HEK293T (cell line): ENCODE measurements at places on chromosomes 16 and 17.

- DNase-seq = no peak
These were observed 174.9 kb downstream of the ZFHX3 start for GRCh38 chr16:72873044-72873443.

DNA sequence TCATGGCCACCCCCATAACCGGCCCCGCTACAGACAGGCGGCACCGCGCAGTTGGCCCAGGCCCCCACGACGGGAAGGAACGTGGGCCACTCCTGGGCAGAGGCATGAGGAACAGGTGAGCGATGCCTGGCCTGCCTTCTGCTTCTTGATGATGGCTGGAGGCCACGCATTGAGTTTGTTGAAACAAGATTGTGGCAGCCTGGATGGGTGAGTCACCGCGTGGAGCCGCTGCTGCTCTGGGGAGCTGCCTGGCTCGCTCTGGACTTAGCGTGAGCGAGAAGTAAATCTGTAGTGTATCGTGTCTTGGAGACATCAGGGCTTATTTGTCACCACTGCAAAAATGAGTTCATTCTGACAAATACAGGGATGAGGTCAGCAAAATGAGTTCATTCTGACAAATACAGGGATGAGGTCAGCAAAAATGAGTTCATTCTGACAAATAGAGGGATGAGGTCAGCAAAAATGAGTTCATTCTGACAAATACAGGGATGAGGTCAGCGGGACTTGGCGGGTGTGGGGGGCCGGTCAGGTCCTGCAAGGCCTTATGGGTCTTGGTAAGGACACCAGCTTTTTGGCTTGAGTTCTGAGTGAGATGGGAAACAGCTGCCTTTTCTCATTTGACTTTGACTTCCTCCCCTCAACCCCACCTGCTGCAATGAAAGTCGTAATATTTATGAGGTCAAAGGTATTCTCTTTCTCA lies 93.0 kb downstream of the SEC14L1 start:
- no peak for DNase-seq

GRCh38 chr17:35934760-35935159 lies 4.2 kb upstream of the RDM1 start:
- DNase-seq = no peak

GRCh38 chr16:57544124-57544653 lies 1.7 kb downstream of the ADGRG5 start:
- peak; percentile 1 for DNase-seq

DNA sequence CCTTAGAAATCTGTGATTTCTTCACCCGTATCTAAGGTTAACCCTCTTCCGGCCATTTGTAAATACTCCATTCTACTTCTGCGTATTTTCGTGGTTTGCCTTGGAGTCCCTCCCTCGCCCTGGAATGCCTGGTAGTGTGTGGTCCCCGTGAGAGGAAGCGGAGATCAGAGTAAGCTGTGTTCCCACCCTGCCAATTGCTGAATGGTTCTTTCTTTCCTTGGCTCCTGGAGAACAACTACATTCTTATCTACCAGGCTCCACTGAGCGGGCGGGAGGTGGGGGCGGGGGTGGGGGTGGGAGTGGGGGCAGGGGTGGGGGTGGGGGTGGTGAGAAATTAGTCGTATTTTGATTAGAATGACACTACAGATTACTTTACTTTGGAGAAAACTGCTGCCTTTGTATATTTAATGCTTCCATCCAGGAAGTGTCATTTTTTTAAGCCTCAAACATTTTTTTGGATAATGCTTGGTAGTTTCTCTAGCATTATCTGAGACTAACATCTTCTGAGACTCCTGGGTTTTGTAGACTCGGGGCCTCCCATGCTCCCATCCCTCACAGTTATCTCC lies 20.9 kb upstream of the FASN start:
- DNase-seq = no peak

DNA sequence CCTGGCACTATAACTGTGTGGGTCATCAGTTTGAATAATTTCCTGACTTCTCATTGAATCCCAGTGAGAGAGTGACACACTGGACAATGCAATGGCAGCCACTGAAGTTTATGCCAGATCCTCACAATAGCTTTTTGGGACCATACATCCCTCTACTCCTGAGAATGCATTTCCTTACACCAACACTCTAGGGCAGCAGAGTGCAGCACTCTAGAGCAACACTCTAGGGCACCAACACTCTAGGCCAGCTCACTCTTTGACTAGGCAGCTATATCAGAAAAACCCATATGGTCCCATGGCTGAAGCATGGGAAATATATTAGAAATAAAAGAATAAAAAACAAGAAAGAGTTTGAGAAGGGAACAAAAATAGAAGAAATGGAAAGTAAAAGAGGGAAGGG lies 309.2 kb downstream of the MAP2K6 start:
- DNase-seq = no peak

DNA sequence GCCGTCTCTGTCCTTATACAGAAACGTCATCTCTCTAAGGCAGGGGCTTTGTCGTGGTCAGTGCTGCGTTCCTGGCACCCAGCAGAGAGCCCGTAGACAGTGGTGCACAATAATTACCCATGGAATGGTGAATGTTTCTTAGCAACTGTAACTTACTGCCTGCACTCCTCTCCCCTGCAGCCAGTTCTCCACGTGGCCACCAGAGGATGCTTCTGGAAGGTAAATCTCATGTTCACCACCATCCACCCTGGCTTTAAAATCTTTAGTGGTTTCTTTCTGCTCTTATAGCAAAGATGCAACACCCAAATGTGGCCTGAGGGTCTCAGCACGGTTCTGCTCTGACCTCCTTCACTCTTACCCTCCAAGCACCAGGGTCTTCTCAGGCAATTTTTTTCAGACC lies 150.8 kb downstream of the GRIN2A start:
- no peak for DNase-seq

DNA sequence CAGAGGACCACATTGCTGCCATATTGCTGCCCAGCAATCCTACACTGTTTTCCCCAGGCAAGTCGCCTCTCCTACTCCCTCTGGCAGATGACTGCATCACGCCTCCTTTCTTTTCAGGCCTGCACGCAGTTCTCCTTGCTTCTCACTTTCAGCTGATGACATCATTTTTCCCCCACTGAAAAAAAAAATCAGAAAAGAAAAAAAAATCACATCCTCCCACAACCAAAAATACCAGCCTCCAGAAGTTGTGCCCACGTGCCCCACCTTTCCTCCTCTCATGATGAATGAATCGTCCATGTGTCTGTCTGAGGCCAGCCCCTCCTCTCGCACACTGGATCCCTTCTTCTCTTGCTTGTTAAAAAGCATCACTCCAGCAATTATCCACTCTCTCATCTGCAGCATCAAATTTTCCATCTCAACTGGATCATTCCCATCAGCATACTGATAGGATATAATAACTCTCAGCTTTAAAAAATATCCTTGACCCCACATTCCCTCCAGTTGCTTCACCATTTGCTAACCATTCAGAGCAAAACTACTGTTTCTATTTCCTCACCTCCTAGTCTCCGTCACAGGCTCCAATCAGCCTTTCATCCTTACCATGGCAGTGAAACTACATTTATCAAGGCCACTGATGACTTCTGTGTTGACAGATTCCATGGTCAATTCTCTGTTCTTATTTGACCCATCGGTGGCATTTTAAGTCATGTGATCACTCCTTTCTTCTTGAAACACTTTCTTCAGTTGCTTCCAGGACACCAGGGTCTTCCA lies 30.1 kb upstream of the DYNLL2 start:
- DNase-seq = no peak

- DNase-seq = no peak
These were observed 7.2 kb upstream of the CCL8 start for GRCh38 chr17:34312080-34312479.

DNA sequence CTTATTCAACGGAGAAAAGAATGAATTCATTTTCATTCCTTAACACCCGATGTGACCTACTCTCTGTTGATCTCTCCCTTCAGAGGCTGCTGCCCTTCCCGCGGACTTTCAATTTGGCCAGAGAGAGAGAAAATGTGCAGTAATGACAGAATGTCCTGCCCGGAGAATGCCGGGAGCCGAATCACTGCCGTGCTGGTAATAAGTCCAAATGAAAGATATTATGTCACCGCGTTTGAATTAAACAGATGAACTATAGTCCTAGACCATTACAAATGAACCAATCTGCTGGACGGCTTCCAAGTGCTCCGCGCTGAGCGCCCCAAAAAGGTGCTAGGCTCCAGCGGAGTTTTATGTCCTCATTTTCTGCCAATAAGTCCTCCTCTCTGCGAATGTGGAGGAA lies 14.7 kb upstream of the C16orf82 start:
- no peak for DNase-seq

- DNase-seq = no peak
These were observed 49.9 kb upstream of the ELAC2 start for GRCh38 chr17:13067629-13068303.

DNA sequence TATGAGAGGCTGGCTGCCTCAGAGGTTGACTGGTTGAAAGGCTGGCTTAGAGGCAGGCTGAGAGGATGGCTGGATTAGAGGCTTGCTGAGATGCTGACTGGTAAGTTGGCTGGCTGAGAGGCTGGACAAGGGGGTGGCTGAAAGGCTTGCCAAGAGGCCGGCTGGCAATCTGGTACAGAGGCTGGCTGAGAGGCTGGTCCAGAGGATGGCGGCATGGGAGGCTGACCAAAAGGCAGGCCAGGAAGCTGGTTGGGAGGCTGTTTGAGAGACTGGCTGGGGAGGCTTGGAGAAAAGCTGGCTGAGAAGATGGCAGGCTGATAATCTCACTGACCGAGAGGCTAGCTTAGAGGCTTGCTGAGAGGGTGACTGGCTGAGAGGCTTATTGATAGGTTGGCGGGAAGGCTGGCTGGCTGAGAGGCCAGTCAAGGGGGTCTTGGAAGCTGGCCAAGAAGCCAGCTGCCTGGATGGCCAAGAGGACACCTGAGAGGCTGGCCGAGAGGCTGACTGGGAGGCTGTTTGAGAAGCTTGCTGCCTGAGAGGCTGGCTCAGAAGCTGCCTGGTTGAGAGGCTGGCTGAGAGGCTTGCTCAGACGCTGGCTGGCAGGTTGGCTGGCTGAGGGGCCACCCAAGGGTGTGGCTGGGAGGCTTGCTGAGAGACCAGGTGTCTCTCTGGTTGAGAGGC lies 34.2 kb upstream of the ACSM2B start:
- no peak for DNase-seq

GRCh38 chr16:86389566-86390328 lies 120.6 kb upstream of the FOXF1 start:
- no peak for DNase-seq

DNA sequence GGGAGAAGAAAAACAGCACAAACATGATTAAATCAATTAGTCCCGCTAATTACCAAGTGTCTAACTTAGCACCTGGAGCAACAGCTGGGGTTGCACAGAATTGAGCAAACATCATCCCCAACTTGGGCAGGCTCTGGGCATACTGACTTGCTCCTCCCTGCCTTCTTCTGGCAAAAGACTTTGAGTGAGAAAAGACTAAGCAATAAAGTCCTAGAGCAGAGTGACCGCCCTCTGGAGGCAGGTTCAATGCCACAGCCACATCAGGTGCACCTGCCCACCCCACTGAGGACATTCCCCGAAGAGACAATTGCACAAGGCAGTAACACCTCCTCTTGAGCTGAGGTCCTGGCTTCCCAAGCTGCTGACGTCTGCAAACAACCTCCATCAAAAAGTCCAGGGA lies 358.3 kb downstream of the SOX9 start:
- DNase-seq = peak; percentile 28

DNA sequence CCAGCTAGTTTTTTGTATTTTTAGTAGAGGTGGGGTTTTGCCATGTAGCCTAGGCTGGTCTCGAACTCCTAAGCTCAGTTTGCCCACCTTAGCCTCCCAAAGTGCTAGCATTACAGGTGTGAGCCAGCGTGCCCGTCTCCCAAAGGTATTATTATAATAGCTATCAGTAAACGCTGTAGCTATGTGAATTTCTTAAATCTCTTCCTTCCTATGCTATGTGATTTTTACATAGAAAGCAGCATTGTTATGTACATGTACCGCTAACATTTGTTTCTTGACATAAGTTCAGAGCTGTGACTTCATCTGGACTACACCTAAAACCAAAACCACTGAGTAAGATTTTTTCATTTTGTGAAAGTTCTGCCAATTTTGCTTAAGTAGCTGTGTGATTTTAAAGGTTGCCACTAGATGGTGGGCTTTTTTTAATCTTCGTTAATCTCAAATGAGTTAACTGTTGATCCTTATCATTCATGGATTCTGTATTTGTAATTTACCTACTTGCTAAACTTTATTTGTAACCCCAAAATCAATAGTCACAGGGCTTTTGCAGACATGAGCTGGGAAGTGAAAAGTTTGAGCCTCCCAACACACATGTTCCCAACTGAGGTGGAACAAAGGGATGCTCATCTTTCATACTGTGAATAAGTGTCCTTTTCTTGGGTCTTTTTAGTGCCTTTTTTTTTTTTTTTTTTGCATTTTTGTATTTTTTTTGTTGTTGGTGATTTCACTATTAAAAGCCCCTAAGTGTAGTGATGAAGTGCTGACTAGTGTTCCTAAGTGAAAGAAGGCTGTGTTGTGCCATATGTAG lies 21.9 kb downstream of the PRKAR1A start:
- DNase-seq = no peak

DNA sequence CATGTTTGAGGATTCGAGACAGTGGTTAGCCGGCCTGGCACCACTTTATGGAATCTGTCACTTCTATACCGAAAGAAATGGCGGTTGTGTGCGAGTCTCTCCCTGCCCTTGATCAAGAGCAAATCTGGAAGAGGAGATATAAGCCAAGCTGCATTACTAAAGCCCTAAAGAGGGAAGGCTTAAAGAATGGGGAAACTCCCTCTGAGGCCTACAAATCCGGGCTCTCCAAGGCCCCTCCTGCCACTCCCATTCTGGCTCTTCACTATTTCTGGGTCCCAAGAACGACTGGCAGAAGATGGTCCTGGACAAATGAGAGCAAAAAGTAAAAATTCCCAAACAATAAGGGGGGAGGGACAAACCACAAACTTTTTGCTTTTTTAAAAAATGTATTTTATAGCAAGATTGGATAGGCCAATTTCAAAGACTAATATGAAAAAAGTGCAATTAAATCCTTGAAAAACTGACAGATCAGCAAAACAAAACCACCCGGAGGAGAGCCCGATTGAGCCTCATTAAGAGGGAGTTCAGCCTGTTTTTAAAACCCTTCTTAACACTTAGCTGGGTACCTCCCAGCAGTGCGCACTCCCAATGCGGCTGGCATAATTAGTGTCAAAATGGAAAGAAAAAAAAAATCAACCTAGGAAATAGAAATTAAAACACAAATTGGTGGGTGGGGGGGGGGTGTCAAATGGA lies 193.5 kb downstream of the ZFHX3 start:
- no peak for DNase-seq

DNA sequence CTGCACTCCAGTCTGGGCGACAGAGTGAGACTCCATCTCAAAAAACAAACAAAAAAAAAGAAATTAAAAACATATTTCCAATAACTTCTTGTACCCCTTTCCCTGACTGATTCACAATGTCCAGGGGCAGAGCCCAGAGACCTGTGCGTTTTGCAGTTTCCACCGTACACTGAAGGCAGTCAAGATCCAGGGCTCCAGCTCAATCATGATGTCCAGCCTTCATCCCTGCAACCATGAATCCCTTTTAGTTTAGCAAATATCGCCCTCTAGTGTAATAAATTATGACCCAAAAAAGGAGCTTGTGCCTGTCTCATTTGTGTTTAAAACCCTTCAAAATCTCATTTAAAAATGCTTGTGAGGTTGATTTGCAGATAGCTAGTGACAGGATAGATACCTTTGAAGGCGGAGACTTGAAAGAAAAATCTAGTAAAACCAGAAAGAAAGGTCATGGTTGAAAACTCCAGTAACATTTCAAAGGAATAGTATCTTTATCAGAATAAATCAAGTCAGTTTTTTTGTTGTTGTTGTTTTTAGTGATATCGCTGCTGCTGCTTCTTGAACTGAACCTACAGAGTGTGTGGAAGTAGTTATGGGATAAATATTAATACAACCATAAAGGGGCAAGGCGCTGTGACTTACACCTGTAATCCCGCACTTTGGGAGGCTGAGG lies 3.7 kb upstream of the ERN1 start:
- peak; percentile 67 for DNase-seq
